ENCODE measurements at places on chromosomes 3 and 15.

GRCh38 chr15:88878720-88879184 lies 16.6 kb downstream of the HAPLN3 start:
- no peak for DNase-seq

GRCh38 chr3:135311699-135312098 lies 516.6 kb downstream of the EPHB1 start:
- no peak for DNase-seq

GRCh38 chr3:128283421-128283820 lies 130.1 kb downstream of the EEFSEC start:
- DNase-seq, result no peak

DNA sequence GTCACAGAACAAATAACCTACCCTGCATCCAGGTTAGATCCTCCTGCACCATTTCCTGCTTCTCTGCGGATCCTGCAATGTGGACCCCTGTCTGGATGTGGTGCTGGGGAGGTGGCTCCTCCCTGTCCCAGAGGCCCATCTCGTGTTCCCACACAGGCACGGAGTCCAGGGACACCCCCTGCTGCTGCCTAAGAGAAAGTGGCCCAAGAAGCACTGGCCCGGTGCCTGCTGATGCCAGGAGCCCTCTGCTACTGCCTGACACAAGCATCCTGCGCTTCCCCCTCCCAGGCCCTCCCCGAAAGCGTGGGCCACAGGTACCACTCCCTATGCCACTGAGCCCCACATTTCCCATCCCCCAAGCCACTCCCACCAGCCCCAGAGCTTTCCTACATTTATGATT lies 48.6 kb downstream of the ZNF445 start:
- DNase-seq, result no peak

DNA sequence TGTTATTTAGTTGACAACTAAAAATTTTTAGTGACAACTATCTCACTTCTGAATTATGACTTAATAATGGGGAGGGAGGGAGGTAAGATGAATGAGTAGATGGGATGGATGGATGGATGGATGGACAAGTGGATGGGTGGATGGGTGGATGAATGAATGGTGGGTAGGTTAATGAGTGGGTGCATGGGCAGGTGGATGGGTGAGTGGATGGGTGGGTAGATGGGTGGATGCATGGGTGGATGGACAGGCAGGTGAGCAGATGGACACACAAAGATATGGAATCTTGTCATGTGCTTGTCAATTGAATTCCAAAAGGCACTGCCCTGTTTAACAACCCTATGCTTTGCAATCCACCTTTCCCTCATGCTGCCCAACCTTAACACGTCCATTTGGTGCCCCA lies 41.5 kb downstream of the KLHL25 start:
- DNase-seq, result no peak

- no peak for DNase-seq
Observed at GRCh38 chr15:80118956-80119355, 33.8 kb upstream of the FAH start.

DNA sequence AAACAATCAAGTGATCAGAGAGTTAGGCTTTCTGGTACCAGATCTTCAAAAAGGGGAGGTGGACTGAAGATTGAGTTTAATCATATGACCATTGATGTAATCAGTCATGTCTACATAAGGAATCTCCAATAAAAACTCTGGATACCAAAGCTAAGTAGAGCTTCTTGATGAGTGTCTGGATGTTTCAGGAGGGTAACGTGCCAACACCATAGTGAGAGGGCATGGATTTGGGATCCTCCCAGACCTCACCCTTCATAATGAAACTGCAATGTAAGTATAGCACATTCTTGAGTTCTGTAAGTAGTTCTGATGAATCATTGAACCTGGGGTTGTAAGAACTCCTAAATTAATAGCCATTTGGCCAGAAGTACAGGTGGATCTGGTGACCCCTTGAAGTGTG lies 21.3 kb downstream of the PGPEP1L start:
- no peak for DNase-seq

- DNase-seq, result no peak
Observed at GRCh38 chr3:53795789-53796560, 50.2 kb downstream of the CHDH start.

DNA sequence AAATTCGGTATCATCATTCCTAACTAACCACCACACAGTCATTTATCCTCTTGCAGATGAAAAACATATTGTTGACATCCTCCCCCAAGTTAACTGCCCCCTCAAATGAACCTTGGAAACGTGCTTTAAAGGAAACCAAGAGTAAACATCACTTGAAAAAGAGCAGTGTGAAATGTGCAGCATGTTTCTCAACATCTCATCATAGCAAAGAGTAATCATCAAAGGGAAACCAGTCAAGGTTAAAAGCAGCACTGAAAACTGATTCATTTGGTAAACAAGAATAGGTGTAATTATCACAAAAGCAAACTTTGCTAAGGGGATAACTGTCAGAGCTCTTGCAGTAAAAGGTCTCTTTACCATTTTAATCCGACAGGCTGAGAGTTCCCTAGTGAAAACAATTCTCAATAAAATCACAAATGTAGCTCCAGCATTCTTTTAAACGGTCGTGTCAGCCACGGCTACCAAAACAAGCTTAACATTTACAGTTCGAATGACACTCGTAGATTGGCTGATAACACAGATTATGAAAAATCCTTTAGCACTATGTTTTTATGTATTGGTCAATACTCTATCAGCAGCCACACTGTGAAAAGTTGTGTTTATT lies 461.0 kb downstream of the GBE1 start:
- no peak for DNase-seq

DNA sequence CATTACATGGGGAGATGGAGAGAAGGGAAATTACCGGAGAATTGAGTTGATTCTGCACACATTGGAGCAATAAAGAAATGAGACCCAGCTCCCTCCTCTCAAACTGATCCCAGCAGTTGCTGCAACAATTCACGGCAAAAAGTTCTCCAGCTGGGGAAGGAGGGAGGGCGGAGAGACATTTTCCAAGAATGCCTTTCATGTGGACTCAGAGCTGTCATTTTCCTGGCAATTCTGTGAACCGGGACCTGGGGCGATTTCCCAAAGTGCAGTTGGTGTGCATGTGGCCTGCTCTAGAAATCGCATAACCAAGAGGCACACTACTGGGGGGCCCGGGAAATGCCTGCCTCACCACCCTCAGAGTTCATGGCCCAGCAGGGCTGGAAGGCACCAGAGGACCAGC lies 48.7 kb upstream of the IREB2 start:
- DNase-seq, result no peak

Data from inflammatory macrophage treated with lipopolysaccharide for 4 hours (primary cell).